ENCODE measurements at places on chromosomes 11 and 22. TPM values are rescaled to one million over a fixed set of nuclear protein-coding genes. Genes with fewer than 3 reads are reported as not detected.

DNA sequence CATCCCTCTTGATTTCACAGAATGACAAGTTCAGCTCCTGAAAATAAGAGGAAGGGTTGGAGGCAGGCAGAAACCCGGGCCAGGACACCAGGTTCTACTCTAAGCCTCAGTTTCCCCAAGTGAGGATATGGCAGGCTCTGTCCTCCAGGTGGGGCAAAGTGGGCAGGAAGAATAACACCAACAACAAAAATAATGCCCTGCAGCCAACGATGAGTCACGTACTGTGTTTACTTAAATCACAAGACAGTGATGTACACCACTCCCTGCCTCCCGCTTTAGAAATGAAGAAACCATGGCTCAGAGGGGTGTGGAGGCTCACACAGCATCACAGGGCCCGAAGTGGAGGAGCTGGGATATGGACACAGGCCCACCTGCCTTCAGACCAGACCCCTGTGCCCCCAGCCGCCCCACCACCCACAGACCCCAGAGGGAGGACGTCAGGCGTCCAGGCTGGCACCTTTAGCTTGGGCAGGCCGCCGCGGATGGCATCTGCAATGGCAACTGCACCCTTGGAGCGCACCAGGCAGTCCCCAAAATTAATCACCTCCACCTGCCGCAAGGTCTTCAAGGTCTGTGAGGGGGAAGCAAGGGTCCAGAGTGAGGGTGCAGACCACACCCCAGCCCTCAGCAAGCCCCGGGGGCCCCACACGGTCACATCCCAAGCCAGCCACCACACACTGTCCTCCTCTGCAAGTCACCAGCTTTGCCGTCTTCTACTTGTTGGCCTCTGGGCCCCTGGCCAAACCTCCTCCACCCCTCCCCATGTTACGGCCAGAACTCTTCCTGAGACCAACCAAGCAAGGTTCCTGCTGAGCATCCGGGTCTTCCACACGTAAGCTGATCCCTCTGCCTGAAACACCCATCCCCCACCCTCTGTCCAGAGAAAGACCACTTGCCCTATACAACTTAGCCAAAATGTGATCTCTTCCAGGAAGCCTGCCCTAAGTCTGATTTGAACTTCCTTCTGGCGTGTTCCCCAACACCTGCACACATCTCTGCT lies 15.8 kb upstream of the CHADL start:
- no peaks in the 10 kb centered on the region for H3K4me1 ChIP-seq
- no peak overlapping the region for H3K27ac ChIP-seq
- H3K4me3 ChIP-seq, result no peak overlapping the region
- no peaks in the 10 kb centered on the region for H3K27me3 ChIP-seq
- no peak for DNase-seq

GRCh38 chr11:22668005-22668796 lies 1.8 kb downstream of the GAS2 start:
- no peaks in the 10 kb centered on the region for H3K36me3 ChIP-seq
- H3K4me3 ChIP-seq, result peak overlapping the region; percentile 60
- DNase-seq, result no peak
- H3K27ac ChIP-seq, result peak overlapping the region; percentile 89

The ART1 gene
- total RNA-seq, result not detected

The C11orf86 gene
- not detected for total RNA-seq

GRCh38 chr11:76748948-76749347 lies 34.2 kb upstream of the TSKU start:
- DNase-seq, result no peak
- H3K27me3 ChIP-seq, result no peaks in the 10 kb centered on the region
- H3K4me3 ChIP-seq, result no peak overlapping the region
- no peak overlapping the region for H3K27ac ChIP-seq
- H3K4me1 ChIP-seq, result no peaks in the 10 kb centered on the region
- no peaks in the 10 kb centered on the region for H3K36me3 ChIP-seq

- H3K27me3 ChIP-seq, result no peaks in the 10 kb centered on the region
- H3K4me3 ChIP-seq, result no peak overlapping the region
- DNase-seq, result peak; percentile 39
- H3K4me1 ChIP-seq, result peaks cover 29% of the 10 kb centered on the region
- H3K36me3 ChIP-seq, result no peaks in the 10 kb centered on the region
These were observed 3.4 kb upstream of the NR1H3 start for GRCh38 chr11:47254386-47254785.

- no peak for DNase-seq
- H3K27me3 ChIP-seq, result peaks cover 20% of the 10 kb centered on the region
- H3K27ac ChIP-seq, result no peak overlapping the region
These were observed 11.0 kb upstream of the GRIK4 start for GRCh38 chr11:120500414-120501071.

- peaks cover 9% of the 10 kb centered on the region for H3K4me1 ChIP-seq
- no peak for DNase-seq
- no peaks in the 10 kb centered on the region for H3K27me3 ChIP-seq
- no peaks in the 10 kb centered on the region for H3K36me3 ChIP-seq
- no peak overlapping the region for H3K4me3 ChIP-seq
These were observed 273.5 kb downstream of the ST3GAL4 start for GRCh38 chr11:126628790-126629621.

DNA sequence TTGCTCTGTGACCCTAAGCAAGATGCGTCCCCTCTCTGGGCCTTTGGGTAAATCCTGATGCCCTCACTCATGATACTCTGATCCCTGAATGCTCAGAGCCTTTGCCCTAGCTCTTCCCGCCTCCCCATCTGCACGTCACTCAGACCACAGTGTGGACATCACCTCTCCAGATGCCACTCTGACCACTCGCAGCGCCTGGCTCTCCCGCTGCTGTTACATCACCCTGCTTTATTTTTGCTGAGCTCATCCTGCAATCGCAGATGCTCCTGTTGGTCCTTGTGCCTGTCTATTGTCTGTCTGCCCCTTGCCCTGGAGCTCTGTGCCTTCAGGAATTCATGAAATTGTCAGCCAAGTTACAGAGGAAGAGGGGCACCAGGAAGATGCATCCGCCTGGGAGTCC lies 5.5 kb downstream of the OSM start:
- H3K4me3 ChIP-seq, result no peak overlapping the region
- no peak for DNase-seq
- no peak overlapping the region for H3K27ac ChIP-seq
- H3K36me3 ChIP-seq, result no peaks in the 10 kb centered on the region
- H3K27me3 ChIP-seq, result no peaks in the 10 kb centered on the region

DNA sequence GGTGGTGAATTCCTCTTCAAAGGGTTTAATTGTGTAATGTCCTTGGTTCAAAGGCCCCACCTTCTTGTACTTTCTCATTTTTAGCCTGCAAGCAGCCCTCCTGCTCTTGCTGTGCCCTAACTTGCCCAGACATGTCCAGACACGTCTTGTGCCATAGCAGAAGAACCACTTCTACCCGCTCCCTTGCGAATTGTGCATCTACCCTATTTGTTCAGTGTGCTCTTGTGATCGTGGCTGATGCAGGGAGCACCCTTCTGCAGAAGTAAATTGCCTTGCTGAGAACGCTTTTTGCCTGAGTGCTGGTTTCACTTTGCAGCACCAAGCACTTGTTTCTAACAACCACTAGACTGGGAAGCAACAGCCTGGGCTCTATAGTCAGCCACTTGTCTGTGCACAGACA lies 249.4 kb downstream of the SBF2 start:
- H3K36me3 ChIP-seq, result no peaks in the 10 kb centered on the region
- H3K4me3 ChIP-seq, result no peak overlapping the region
- H3K27ac ChIP-seq, result no peak overlapping the region
- H3K27me3 ChIP-seq, result no peaks in the 10 kb centered on the region

The NPAS4 gene
- total RNA-seq, result 0.14 TPM

- no peaks in the 10 kb centered on the region for H3K36me3 ChIP-seq
- H3K4me1 ChIP-seq, result peaks cover 15% of the 10 kb centered on the region
- no peak overlapping the region for H3K4me3 ChIP-seq
- no peak for DNase-seq
- H3K27ac ChIP-seq, result peak overlapping the region; percentile 31
These were observed 20.2 kb downstream of the NF2 start for GRCh38 chr22:29623553-29624169.

The USP2 gene
- 8.6 TPM for total RNA-seq

GRCh38 chr22:25493794-25494193 lies 70.7 kb upstream of the GRK3 start:
- H3K4me3 ChIP-seq, result no peak overlapping the region
- H3K27me3 ChIP-seq, result no peaks in the 10 kb centered on the region
- no peak for DNase-seq

DNA sequence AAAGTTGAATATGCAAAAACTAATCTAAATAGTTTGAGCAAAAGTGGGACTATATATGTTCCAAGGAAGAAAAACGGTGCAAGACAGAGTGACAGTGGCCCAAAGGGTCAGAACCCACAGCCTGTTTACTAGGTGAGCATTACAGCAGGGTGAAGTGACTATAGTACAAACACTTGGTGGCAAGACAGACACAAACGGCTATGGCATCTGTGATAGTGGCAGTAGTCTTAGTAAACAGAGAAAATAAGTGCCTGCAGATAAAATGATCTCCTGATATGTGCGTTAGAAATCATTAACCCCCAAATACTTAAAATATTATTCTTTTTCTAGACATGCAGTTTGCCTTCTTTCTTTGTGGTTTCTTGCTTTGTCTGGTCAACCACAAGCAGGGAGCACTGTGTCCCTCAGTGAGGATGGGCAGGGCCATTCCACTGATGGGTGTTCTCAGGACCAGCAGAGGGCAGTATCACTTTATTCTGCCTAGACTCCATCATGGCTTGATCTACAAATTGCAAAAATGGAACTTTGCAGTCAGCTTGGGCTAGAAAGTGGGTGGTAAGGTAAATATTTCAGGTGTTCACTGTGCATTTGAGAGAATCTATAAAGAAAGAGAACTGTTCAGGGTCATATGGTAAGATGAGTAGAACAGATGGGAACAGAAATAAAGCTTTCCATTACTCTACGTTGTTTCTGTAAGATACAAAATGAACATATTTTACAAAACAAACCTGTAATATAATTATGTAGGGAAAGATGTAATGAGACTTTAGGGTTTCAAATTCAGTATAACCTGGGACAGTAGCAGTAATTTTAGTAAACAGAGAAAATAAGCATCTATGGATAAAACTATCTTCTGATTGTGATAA lies 198.2 kb downstream of the SWAP70 start:
- no peaks in the 10 kb centered on the region for H3K27me3 ChIP-seq
- no peaks in the 10 kb centered on the region for H3K36me3 ChIP-seq
- H3K4me1 ChIP-seq, result peaks cover 7% of the 10 kb centered on the region
- H3K4me3 ChIP-seq, result no peak overlapping the region
- no peak overlapping the region for H3K27ac ChIP-seq

The CREB3L1 gene
- total RNA-seq, result 98.9 TPM

DNA sequence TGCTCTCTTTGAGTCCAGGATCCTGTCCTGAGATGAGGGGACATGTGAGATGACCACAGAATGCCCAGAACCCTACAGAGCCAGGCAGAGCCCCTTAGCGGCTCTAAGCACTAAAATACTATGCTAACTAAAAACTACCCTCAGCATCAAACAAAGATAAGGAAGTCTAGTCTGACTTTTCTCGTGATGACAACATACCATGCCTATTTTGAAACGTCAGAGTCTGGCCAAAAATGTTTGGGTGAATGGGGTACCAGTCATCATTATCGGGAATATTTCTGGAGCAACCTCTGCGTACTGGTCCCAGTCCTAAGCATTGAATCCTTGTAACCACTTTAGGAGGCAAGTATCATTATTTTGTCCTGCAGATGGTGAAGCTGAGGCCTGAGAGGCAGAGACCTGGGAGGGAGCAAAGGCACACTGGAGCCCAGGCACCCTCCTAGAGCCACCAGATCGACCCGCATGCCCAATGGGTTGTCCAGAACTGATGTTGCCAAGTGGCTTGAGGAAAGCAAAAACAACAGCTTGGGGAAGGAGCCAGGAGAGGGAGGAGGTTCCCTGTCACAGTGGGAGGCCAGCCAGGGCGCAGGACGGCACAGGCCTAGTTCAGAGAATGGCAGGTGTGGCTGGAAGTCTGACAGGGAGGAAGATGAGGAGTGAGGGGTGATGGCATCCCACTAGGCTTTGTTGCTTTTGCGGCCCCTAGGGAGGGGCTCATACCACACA lies 7.2 kb upstream of the OSM start:
- no peaks in the 10 kb centered on the region for H3K27me3 ChIP-seq
- H3K4me3 ChIP-seq, result no peak overlapping the region
- DNase-seq, result no peak
- H3K27ac ChIP-seq, result no peak overlapping the region
- no peaks in the 10 kb centered on the region for H3K4me1 ChIP-seq
- H3K36me3 ChIP-seq, result no peaks in the 10 kb centered on the region

The SAA2 gene
- total RNA-seq, result 12.8 TPM

DNA sequence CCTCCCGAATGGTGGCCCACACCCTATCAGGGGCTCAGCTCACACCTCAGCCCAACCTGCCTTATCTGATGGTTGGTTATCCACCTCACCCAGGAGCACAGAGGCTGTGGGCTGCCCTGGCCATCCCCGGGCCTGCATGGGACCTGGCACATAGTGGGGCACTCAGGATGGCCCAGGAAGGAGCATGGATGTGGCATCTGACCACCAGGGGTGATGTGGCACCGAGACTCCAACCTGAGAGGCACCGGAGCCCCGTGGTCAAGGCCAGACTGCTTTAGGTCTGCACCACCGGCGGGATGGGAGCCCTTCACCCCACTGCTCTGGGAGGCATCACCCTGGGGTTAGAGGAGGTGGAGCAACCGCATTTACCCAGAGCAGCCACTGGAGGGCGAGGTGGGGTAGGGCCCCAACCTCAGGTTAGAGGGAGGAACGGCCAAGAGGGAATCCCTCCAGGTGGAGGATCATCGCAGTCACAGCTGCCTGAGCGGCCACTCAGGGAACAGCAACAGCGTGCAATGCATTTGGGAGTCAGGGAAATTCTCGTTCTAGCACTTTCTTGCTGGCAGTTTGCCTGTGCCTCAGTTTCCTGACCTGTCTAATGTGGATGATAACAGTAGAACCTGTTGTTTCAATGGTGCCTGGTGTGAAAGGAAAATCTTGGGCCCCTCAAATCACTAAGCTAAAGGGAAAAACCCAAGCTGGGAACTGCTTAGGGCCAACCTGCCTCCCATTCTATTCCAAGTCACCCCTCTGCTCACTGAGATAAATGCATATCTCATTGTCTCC lies 52.9 kb upstream of the CARS1 start:
- DNase-seq, result no peak
- no peaks in the 10 kb centered on the region for H3K27me3 ChIP-seq
- no peaks in the 10 kb centered on the region for H3K36me3 ChIP-seq
- H3K4me3 ChIP-seq, result no peak overlapping the region

GRCh38 chr22:48713272-48714205 lies 1114.1 kb downstream of the BRD1 start:
- H3K27ac ChIP-seq, result no peak overlapping the region
- DNase-seq, result peak; percentile 5
- no peaks in the 10 kb centered on the region for H3K27me3 ChIP-seq

The TRIM51 gene
- total RNA-seq, result not detected

All from pancreas (tissue), 10 donors.